ENCODE measurements at places on chromosomes 13 and 19.

- no peak for DNase-seq
Observed at GRCh38 chr19:46374536-46375475, 27.9 kb downstream of the PPP5C start.

DNA sequence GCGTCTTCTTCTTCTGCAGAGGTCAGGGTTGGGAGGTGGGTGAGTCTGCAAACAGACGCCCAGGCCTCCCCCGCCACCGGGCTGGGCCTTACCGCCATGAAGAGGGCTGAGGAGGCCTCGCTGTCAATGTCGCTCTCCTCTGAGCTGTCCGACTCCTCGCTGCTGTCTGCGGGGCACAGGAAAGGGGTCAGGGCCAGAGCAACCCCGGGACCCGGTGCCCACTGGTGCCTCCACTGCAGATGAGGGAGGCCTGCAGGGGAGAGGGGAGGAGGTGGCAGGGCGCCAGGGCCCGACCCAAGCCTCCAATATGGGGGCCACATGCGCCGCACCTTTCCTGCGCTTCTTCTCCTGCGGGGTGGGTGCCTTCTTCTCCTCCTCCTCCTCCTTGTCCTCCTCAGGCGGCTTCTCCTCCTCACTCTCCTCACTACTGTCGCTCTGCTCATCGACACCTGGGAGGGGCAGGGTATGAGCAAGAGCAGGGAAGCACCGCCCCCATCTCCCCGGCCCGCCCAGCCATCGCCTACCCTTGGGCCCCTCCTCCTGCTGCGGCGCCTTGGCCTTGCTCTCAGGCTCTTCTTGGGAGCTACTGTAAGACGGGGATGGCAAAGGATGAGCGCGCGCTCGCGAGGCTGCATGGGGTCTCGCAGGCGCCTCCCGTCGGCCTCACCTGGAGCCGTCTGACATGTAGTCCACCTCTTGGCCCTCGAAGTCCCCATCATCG, 5.5 kb upstream of the PSPN start:
- no peak for DNase-seq

GRCh38 chr13:39982745-39983144, 327.3 kb downstream of the COG6 start:
- DNase-seq = no peak

- no peak for DNase-seq
Observed at GRCh38 chr19:18168673-18169381, 4.8 kb upstream of the IFI30 start.

- DNase-seq = no peak
Observed at GRCh38 chr13:44046428-44046827, 166.7 kb downstream of the LACC1 start.

Data from EL (cell line).